ENCODE measurements at places on chromosomes 2 and 18. TPM values are rescaled to one million over a fixed set of nuclear protein-coding genes. Genes with fewer than 3 reads are reported as not detected.

Gene SLC9A4
- total RNA-seq: not detected

GRCh38 chr18:45606007-45606406 lies 9.3 kb upstream of the SLC14A2 start:
- no peaks in the 10 kb centered on the region for H3K36me3 ChIP-seq
- no peak overlapping the region for H3K27ac ChIP-seq
- no peaks in the 10 kb centered on the region for H3K27me3 ChIP-seq
- H3K4me1 ChIP-seq: no peaks in the 10 kb centered on the region

GRCh38 chr2:46862514-46862913 lies 53.1 kb downstream of the MCFD2 start:
- H3K4me1 ChIP-seq: no peaks in the 10 kb centered on the region
- no peaks in the 10 kb centered on the region for H3K36me3 ChIP-seq
- no peak overlapping the region for H3K4me3 ChIP-seq
- no peak overlapping the region for H3K27ac ChIP-seq
- no peak for DNase-seq
- no peaks in the 10 kb centered on the region for H3K27me3 ChIP-seq

DNA sequence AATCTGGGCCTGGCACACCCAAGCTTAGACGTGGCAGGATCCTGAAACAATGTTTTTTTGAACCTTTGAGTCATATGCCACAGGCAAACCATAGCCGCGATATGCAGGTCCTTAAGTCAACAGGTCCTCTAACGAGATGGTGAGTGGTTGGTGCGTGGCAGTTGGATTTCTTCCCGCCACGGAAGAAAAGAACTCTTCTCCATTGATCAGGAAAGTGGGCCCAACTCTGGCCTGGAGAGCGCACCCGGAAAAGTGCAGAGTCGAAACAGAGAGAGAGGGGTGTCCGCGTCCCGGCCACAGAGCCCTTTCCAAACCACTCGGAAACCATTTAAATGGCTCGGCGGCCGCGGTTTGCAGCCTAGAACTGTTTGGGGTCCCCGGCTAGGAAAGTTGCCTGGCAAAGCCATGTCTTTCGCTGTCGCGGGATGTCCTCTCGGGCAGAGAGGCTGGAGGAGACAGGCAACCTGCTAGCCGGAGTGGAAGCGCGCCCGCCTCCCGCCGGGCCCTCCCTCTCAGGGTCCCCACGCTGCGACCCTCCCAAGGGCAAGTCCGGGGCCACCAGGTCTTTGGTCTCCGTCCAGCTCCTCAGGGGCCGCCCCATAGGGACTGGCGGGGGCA lies 777 bp downstream of the GALNT3 start:
- peaks cover 21% of the 10 kb centered on the region for H3K4me1 ChIP-seq
- DNase-seq: no peak
- no peak overlapping the region for H3K27ac ChIP-seq
- H3K27me3 ChIP-seq: no peaks in the 10 kb centered on the region
- H3K36me3 ChIP-seq: no peaks in the 10 kb centered on the region

Gene LCLAT1
- 21.7 TPM for total RNA-seq

DNA sequence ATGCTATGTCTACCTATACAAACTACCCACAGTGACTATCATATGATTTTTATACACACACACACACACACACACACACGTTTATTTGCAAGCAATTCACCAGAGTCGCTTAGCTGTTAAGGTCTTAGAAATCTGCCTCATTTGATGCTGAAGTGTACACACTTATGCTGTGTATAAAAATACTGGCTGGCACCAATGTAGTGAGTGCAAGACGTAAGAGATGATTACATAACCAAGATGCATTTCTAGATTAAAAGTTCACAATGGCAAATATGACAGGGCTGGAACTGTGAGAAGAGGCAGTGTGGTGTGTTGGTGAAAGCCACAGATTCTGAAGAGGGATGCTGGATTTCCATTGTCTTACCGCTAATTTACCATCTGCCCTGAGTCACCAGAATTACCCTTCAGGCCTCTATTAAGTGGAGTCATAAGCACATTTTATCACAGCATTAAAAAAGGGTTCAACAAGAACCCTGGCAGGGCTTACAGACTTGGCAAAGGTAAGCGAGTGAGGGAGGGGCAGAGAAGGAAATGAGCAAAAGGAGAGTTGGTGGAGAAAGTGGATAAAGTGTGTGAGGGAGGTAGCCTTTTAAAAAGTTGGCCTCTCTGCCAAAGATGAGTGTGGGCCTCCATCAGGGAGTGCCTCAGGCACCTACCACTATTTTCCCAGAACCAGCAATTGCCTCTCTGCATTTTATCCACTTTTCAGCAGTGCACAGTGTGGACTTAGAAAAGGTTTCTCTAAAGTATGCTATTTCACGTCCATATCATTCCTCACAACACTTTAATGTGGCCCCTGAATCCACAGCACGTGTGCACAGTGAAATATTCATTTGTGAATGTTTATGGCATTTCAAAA lies 21.5 kb downstream of the MEIS1 start:
- no peaks in the 10 kb centered on the region for H3K27me3 ChIP-seq
- H3K4me1 ChIP-seq: no peaks in the 10 kb centered on the region
- no peaks in the 10 kb centered on the region for H3K36me3 ChIP-seq
- H3K27ac ChIP-seq: no peak overlapping the region
- no peak overlapping the region for H3K4me3 ChIP-seq
- DNase-seq: no peak
